ENCODE measurements at places on chromosomes 2 and 18. TPM values are rescaled to one million over a fixed set of nuclear protein-coding genes. Genes with fewer than 3 reads are reported as not detected.

The PLB1 gene
- not detected for total RNA-seq

The SPIRE1 gene
- 2.4 TPM for total RNA-seq

The SIX2 gene
- not detected for total RNA-seq

DNA sequence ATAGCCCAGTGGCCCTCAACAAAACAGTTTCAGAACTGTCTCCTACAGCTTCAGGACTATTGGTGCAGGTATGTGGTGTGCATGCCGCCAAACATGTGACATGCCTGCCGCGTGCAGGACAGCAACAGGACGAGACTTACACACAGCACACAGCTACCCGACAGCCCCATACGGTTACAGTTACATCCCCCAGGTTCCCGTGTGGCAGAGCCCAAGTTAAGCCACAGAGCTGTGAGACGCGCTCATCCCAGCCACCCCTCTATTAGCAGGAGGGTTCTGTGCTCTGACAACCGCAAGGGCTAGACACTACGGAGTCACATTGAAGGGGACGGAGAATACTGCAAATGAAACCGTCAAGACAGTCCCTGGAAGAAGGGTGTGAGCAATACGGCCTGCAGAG is 16.4 kb upstream of the TUBB6 start:
- no peak for DNase-seq

- no peak for DNase-seq
Observed at GRCh38 chr2:11767779-11768178, 21.3 kb downstream of the LPIN1 start.

- DNase-seq, result no peak
Observed at GRCh38 chr18:12882453-12883371, 1.3 kb downstream of the PTPN2 start.

- no peak for DNase-seq
Observed at GRCh38 chr2:95012881-95013550, 12.5 kb upstream of the MAL start.

GRCh38 chr18:46334868-46335281 is 230.7 kb downstream of the HAUS1 start:
- no peak for DNase-seq

DNA sequence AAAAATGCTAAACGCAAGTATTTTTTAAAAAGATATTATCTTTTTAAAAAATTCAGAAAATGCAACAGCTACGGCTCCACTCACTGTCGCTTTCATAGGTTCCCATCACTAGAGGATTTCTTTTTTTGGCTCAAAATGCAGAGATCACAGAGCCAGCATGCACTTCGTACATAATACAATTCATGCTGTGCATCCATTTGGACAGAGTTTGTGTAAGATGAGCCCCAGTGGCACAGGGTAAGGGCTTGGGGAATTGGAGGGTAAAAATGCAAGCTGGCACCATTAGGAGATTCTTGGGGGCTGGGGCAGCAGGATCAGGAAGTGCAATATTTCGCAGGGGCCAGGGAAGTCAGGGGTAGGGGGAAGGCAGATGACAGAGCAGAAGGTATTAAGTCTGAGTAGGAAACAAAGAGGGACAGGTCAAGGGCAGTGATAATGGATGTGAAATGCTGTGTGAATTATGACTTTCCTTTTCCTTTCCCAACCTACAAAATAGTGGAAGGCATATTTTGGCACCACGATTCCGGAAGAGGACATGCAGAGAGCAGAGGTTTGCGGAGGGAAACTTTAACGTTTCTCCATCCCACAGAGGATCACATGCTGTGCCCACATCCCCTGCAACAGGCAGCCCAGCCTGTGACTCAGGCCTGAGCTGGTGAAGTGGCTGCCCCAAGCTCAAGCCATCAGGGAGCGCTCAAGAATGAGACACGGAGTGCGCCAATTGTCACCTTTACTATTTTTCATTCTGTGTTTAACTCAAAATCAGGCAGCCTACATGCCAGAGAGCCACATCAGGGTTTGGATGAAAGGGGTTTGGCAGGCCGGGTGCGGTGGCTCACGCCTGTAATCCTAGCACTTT is 4.7 kb downstream of the CAPG start:
- no peak for DNase-seq

GRCh38 chr18:2572892-2573291 is 1.5 kb downstream of the NDC80 start:
- DNase-seq, result no peak

GRCh38 chr2:241777170-241777685 is 606 bp downstream of the GAL3ST2 start:
- no peak for DNase-seq

Measured in OCI-LY7 (cell line).